ENCODE measurements at places on chromosomes 13 and 19. TPM values are rescaled to one million over a fixed set of nuclear protein-coding genes. Genes with fewer than 3 reads are reported as not detected.

SYT5 gene
- total RNA-seq = 2.3 TPM

MAG gene
- total RNA-seq = 94.2 TPM

PDX1 gene
- not detected for total RNA-seq

SLC35E1 gene
- total RNA-seq = 33.5 TPM

CACNG8 gene
- 0.07 TPM for total RNA-seq

EFNA2 gene
- total RNA-seq = not detected

RUBCNL gene
- total RNA-seq = 4.4 TPM

CYP4F12 gene
- total RNA-seq = 4.3 TPM

MAB21L1 gene
- 0.41 TPM for total RNA-seq

ZNF433 gene
- total RNA-seq = 6.8 TPM

IL4I1 gene
- total RNA-seq = 0.24 TPM

CD177 gene
- total RNA-seq = 0.12 TPM

PSG11 gene
- not detected for total RNA-seq

SMIM44 gene
- total RNA-seq = 0.92 TPM
